ENCODE measurements at places on chromosomes 1 and 21. TPM values are rescaled to one million over a fixed set of nuclear protein-coding genes. Genes with fewer than 3 reads are reported as not detected.

GRCh38 chr1:117070124-117070523, 10.0 kb downstream of the TTF2 start:
- no peak for DNase-seq

DNA sequence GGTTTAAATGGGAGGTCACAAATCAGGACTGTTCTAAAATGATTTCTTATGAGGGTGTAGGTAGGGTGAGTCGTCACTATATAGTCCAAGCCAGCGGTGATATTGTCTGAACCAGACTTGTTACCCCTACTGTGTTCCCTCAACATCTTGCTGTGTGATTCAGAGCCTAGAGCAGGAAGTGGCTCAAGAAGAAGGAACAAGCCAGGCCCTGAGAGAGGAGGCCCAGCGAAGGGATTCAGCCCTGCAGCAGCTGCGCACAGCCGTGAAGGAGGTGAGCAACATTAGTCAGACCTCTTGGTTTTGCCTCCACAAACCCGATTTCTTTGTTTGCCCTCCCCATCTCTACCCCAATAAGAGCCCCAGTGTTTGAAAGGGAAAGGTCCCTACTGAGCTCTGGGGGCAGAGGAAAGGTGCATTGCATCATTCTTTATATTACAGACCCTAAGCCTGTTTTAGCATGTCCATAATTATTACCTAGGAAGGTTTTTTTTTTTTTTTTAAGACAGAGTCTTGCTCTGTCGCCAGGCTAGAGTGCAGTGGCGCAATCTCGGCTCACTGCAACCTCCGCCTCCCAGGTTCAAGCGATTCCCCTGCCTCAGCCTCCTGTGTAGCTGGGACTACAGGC, 5.0 kb upstream of the SH3BGRL3 start:
- no peak for DNase-seq

DNA sequence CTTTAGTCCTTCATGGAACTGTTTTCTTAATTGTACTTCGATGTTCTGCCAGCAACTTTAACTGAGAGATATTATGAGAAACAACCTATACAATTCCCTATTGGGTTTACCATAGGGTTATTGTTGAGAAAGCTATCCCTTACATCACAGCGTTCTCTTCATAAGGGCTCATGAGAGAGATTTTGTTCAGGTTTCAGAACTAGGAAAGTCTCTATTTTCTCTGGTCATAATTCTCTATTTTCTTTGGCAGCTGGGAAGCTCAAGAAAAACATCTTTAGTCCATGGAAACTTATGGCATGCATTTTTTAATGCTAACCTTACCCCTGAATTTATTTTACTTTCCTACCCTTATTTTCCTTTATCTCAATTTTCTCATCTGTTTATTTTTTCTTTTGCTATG, 38.2 kb downstream of the NMNAT2 start:
- DNase-seq, result no peak

GRCh38 chr1:68230901-68231626, 1.3 kb downstream of the WLS start:
- DNase-seq, result no peak

GRCh38 chr1:149997585-149998262, 12.8 kb downstream of the OTUD7B start:
- DNase-seq, result no peak

GRCh38 chr21:45560106-45561021, 18.1 kb upstream of the SLC19A1 start:
- no peak for DNase-seq

DNA sequence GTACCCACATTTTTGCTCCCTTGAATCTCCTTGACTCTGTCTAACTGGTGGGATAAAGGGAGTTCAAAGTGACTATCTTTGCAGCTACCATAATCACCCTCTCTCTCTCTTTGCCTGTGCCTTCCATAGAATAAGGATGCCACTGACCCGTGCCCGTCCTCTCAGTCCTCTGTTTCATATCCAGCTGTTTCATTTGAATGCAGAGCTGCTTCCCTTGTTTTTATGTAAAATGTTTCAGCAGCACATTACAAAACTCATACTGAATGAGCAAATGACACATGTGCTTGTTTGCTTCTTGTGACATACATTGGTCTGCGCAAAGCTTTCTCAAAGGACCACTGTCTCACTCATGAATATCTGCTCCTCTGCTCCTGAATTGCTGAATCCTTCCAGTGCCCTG, 38.4 kb downstream of the CDC42 start:
- no peak for DNase-seq

DNA sequence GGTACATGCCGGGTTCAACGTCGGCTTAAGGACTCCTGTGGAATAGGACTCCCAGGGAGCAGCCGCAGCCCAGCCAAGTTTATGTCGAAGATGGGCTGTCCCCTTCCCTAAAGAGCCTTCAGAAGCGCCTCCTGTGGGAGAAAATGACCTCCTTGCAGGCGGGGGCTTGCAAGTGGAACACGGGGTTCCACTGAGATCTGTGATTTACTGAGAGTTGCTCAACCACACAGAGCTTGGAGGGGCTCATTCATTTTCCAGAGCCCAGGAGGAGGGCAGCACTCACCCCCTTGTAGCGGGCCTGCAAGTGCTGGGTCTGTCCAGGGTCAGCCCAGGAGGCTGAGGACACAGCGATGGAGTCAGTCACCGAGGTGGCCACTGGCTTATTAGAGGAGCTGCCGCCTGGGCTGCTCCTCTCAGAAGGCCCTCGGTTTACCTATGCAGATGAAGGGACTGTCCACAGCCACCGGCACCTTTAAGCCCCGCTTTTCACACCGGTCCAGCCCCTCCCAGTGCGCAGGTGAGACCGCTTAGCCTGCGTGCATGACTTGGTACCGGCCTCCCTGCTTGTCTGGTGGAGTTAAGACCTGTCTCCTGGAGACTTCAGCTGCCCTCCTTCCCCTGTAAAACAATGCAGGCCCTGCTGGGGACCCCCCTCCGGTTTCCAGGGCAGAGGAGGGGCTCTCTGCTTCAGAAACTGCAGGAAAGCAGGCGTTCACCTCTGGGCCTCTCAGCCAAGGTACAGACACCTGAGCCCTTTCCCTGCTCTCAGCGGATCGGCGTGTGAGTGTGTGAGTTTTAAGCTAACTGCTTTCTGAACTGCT, 57.5 kb downstream of the ATP5PO start:
- no peak for DNase-seq

The VWA1 gene
- polyA plus RNA-seq, result 52.7 TPM

The CD5L gene
- polyA plus RNA-seq, result 0.10 TPM

The HORMAD1 gene
- polyA plus RNA-seq, result not detected
